ENCODE measurements at places on chromosomes 4 and X.

DNA sequence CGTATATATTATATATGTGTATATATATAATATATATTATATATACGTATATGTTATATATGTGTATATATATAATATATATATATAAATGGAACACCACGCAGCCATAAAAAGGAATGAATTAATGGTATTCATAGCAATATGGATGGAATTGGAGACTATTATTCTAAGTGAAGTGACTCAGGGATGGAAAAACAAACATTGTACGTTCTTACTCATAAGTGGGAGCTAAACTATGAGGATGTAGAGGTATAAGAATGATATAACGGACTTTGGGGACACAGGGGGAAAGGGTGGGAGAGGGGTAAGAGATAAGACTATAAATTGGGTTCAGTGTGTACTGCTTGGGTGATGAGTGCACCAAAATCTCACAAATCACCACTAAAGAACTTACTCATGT, 1388.9 kb downstream of the C4orf33 start:
- no peak for DNase-seq

DNA sequence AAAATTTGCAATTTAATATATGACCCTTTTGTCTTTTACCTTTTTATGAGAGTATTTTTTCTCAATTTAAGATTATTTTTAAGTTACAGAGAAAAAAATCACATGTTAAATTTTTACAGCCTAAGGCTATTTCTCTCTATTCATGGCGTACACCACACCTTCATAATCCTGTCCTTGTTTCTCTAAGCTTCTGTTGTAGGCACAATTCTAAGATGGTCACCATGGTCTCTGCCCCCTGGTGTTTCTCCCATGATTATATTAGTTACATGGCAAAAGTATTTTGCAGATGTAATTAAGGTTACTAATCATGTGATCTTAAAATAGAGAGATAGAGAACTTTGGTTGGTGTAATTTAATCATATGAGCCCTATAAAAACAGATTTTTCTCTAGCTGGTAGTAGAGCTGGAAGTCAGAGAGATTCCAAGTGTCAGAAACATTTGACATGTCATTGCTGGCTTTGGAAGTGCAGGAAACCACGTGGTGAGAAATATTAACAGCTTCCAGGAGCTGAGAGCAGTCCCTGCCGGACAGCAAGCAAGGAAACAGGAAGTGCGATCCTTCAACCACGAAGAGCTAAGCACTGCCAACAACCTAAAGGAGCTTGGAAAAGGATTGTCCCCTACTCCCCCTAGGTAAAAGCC, 89.8 kb downstream of the EIF4E start:
- no peak for DNase-seq

- no peak for DNase-seq
Measured at GRCh38 chr4:55733932-55734331, 85.7 kb upstream of the EXOC1L start.

GRCh38 chr4:74615411-74615810, 170.5 kb downstream of the AREG start:
- no peak for DNase-seq

DNA sequence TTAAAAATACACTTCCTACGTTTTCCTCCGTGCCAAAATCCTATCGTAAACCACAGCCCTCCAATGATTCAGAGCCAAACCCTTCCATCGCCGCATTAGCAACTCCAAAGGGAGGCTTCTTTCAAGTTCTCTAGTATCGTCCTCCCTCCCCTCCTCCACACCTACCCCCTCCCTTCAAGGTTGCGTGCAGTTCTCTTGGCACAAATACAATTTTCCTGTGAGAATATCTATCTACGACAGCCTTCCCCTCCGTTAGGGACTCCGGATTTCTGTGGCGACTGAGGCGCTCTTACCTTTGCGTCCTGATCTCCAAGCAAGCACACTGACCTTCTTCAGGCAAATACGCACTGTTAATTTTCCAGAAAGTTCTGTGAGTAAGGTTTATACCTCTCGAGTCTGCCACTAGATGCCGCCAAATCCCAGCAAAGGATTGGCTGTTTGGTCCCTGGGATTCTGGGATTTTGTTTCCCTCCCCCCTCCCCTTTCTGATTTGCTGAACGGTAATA, 1.2 kb upstream of the MORF4L2 start:
- DNase-seq: peak; percentile 68

DNA sequence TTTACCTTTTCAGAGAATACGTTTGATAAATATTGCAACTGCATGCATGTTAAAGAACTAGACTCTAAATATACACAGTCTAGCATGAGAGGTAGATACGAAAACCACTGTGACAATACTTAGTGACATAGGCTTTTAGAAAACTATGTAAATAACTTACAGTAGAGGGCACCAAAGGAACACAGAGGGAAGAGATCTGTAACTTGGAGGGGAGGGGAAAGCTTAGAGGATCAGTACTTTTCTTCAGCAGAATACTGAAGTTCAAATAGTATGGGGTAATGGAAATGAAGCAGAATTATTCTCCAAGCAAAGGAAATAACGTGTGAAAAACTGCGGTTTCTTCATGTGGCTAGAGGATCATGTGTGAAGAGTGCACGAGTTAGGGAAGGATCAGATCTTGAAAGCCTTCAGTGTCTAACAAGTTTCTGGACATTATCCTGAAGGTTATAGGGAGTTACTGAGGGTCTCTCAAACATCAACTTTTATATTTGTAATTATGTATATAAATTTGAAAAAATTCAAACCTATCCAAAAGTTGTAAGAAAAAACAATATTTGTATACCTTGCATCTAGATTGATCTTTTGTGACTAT, 264.3 kb downstream of the NPFFR2 start:
- DNase-seq: no peak

DNA sequence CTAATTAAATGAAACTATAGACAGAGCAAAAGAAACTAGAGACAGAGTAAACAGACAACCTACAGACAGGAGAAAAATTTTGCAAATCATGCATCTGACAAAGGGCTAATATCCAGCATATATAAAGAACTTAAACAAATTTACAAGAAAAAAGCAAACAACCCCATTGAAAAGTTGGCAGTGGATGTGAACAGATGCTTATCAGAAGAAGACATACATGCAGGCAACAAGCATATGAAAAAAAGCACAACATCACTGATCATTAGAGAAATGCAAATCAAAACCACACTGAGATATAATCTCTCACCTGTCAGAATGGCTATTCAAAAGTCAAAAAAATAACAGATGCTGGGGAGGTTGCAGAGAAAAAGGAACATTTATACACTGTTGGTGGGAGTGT, 14.8 kb downstream of the ZNF280C start:
- no peak for DNase-seq

- no peak for DNase-seq
Measured at GRCh38 chr4:38662522-38663089, 1.4 kb upstream of the KLF3 start.
